ENCODE measurements at places on chromosomes 3 and 15.

DNA sequence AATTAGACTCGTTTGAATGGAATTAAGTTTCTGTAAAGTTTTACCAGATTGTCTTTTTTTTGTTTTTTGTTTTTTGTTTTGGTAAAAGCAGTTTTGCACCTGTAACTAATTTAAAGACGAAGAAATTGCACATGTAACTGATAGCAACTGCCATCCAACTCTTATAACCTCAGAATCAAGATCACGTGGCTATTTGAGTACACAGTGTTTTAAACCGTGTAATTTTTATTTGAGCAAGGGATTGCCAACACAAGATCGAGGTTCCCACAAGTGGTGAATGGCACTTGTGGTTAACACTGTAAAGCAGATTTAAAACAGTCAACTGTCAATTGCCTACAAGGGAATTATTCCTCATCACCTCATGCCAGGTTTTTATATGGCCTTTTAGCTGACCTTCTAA is 67.3 kb downstream of the PPARG start:
- no peak for DNase-seq

DNA sequence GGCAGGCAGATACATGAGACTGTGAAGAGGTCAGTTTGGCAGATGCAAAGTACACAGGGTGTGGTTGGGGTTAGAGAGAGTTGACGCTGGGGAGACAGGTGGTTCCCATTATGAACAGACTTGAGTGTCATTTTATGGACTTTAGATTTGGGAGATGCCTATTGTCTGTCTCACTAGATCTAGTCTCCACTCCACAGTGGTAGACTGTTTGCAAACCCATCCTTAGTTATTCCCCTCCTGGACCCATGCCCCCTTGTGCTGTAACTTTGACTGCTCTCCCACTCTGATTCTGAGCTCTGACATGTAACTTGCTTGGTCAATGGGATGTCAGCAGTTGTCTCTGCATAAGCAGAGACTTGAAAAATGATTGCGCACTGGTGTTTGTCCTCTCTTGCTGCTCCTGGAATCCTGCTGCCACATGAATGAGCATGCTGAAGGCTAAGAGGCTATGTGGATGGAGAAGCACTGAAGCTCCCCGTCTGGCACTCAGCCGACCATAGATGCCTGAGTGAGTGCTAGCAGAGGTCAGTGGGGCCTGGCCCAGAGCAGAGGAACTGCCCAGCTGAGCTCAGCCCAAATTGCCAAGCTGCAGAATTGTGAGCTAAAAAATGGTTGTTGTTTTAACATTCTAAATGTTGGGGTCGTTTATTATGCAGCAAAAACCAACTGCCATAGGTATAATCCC is 88.2 kb downstream of the FAM43A start:
- no peak for DNase-seq

DNA sequence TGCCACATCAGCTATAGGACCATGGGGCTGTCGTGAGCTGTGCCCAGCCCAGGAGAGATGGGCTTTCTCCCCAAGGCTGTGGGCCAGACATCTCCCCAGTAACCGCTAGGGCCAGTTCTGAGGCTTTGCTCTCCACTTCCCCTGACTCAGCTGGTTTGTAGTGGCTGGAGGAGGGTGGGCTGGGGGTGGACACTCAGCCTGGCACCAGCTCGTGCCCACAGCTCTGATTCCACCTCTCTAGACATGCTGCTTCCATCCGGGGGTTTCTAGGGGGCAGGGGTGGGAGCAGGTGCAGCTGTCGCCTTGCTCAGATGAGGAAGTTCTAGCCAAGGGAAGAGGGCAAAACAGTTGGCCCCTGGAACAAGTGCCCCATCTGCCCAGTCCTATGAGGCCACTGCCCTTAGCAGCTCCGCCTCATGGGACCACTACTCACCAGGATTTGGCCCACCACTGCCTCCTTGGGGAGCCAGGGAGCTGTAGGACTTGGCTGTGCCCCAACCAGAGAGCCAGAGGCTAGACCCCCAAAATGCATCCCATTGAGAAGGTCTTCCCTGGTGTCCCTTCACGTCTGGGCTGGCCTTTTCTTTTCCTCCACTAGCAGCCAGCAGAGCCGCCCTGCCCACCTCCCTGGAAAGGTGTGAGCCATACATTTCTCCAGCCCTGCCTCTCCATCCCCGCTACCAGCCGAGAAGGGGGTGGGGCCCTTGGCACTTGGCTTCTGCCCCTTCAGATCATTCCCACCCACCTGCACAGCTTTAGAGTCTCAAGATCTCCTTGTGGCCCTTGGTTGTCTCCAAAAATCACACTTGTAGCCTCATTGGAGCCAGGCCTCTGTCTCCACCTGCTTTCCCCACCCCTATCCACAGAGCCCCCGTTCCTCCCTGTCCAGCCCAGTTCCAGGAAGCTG is 9.9 kb downstream of the GLYCTK start:
- no peak for DNase-seq

DNA sequence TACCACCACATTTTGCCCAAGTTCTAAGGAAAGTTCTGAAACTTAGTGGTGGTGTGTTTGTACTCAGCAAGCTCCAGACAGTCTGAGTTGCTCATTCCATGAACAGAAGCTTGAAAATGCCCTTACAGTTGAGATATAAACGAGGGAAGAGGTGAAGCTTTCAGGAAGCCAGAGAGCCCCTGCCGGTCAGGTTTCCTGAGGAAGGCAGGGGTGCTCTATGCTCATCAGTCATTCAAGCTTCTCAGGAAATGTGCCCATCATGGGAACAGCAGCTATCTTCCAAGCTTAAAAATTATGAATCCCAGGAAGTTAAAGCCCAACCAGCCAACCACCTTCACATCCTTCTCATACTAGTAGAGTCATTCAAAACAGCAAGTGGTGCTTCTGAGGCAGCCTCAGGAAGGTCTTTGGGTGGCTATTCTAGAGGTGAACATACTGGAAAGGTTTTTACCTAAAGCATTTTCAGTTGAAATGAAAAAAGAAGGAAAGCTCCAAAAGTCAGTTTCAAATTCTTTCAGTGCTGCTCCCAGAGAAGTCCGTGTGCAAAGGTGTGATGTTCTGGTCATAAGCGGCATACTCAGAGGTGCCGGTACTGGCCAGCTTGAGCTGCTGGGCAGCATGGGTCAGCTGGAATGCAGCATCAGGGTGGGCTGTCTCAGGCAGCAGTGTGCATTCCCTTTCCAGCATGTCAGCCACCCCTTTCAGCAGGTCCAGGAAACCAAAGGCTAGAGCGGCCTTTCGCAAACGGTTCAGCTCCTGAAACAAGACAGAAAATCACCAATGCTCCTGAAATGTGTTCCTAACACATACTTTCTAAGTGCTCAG is 31.8 kb downstream of the INTS14 start:
- no peak for DNase-seq

DNA sequence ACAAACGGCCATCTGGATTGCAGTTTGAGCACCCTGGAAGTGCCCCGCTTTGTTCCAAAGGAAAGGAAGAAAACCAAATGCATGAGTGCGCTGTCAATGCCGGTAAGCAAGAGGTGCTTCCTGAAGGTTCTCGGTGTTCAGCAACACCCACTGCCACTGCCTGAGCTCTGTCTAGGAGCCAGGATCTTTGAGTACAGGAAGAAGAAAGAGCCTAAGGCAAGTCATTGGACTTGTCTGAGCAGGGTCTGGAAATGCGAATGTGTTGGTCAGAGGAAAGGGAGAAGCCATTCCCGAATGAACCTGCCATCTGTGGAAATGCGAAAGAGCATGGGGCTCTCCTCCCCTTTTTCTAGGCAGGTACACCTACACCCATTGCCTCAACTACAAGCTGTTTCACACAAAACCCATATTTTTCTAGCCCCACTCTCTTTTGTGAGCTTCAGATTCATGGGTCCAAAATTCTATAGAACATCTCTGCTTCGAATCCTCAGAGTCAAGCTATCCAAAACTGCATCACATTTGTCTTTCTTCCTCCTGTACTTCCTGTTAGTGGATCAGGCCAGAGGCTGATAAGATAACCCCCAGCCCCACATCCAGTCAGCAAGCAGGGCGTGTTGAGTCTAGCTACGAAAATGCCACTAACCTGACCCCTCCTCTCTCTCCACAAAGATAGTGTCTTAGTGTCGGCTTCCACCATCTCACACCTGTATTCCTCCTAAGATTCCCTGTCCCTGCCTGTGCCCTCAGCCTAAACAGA is 55.6 kb upstream of the C15orf61 start:
- no peak for DNase-seq
